ENCODE measurements at places on chromosomes 16 and 17. TPM values are rescaled to one million over a fixed set of nuclear protein-coding genes. Genes with fewer than 3 reads are reported as not detected.

TXNDC11 gene
- 112 TPM for total RNA-seq

KRT25 gene
- not detected for total RNA-seq

OTOP3 gene
- total RNA-seq, result not detected

NPIPA2 gene
- 1.4 TPM for total RNA-seq

CNTNAP4 gene
- total RNA-seq, result not detected

Data from CD4-positive, alpha-beta T cell (primary cell).